HFFc6 (cell line): ENCODE measurements at places on chromosomes 1 and 21. TPM values are rescaled to one million over a fixed set of nuclear protein-coding genes. Genes with fewer than 3 reads are reported as not detected.

DNA sequence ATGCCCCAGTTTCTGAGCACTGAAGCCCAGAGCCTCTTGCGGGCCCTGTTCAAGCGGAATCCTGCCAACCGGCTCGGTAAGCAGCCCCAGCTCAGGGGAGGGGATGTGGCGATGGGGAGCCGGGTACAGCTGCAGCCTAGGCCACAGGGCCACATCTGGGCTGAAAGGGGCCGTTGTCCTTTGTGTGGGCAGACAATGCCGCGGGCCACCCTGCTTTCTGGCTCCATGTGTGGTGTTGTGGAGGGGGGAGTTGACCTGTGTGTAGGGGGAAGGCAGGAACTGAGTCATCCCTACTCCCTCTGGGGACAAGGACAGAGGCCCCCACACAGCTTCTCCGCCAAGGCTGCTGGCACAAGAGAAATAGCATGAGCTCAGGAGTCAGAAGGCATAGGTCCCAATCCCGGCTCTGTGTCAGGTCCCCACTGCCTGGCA lies 26.0 kb downstream of the RPS6KA1 start:
- DNase-seq, result no peak

PLXNA2 gene
- total RNA-seq, result 20.9 to 28.5 TPM (median 24.1 TPM) in 3 replicates

MIXL1 gene
- 0.45 TPM in 1 of 3 replicates, not detected in the others for total RNA-seq

SRRM1 gene
- total RNA-seq, result 117 to 129 TPM (median 122 TPM) in 3 replicates
